Muscle of back (tissue), 13 donors: ENCODE measurements at places on chromosomes 4 and X.

- peak; percentile 64 for DNase-seq
These were observed 106.8 kb upstream of the NKX1-1 start for GRCh38 chr4:1512738-1513660.

DNA sequence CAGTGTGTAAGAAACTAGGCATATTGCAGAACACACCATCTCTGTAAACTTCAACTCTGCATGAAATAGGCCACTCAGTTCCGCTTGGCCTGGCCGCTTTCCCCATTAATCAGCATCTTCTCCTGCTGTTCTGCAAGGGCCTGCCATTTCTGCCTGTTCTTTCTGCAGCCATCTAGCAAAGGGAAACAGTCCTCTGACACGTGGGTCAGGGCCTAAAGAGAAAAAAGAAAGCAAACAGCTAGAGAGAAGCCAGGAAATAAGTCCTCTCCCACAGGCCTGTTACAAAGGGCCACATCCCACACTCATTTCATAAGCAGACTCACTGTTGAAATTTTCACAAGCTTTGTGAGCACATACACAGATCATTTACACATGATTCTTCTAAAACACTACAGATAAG, 130.1 kb downstream of the PDE5A start:
- DNase-seq = no peak

DNA sequence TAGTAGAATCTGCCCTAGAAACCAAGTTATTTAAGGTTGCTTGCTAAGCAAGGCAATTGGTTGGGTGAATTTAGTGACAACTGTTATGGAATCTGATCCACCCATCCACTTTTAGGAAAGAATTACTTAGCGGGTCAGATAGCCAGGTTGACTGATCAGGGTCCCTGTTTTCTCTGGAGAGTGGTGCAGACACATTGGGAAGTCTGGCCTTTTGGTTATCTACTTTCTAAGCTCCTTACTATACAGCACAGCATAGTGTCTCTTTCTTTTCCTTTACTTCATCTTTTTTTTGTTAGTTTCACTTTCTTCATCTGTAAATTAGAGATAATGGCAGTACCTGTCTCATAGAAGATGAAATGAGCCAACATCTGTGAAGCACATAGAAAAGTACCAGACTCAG, 7.4 kb downstream of the HERC3 start:
- no peak for DNase-seq

GRCh38 chrX:151985955-151986354, 11.5 kb upstream of the GABRE start:
- no peak for DNase-seq

GRCh38 chrX:15946783-15947580, 92.4 kb upstream of the AP1S2 start:
- no peak for DNase-seq

DNA sequence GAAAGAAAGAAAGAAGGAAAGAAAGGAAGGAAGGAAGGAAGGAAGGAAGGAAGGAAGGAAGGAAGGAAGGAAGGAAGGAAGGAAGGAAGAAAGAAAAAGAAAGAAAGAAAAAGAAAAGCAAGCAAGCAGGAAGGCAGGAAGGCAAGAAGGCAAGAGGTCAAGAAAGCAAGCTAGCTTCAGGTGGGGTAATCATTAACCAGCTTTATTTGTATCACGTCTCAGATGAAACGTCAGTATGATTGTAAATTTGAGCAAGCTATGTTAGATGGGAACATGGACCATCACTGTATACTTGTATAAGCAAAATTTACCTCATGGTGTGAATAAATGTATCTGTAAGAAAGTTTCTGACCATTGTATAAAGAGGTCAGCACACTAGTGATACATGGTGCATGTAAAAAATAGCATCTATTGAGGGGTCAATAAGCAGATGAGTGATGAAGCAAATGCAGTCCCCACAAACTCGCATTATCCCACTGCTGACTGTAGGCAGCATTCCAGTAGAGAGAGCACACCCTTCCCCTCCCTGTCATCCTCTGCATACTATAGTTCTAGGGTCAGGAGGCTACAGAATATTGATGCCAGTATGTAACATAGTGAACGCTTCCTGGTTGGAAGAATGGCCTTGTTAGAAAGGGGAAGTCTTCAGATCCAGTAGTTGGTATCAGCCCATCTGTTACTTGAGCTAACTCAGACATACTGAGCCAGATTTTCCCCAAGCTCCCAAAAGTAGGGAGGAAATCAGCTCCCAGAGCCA, 16.5 kb upstream of the KLHL34 start:
- DNase-seq = no peak

- DNase-seq = no peak
These were observed 2123.1 kb upstream of the TENM3 start for GRCh38 chr4:180120068-180120467.

DNA sequence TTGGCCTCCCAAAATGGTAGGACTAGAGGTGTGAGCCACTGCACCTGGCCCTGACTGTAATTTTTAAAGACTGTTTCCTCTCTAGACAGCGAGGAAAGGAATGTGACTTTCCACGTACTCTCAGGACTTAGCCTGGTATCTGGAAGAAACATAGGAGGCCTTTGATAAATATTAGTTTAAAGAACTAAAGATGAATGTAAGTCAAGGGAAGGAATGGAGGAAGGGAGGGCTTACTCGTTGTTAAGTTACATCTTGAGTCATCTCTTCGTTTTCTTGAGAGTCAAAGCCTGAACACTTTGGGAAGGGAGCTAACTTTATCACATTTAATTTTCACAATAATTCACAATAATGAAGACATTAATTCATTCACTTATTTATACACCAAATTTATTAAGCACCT, 7.2 kb upstream of the LNX1 start:
- DNase-seq = no peak

DNA sequence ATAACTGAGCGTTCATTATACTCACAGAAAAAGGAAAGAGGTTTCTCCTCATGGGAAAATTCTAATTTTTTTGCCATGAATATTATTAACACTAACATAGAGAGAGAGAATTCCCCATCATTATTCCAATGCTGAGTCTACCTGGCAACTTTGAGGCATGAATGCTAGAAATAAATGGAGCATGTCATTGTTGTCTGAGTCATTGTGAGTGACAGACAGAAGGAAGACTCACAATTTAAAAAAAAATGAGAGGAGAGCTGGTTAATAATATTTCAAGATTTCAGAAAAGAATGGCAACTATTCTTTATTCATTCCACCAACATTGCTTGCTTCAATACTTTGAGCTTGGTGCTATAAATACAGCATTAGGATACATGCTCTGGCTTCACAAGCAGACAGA, 170.4 kb upstream of the HS3ST1 start:
- no peak for DNase-seq

GRCh38 chr4:184897895-184898294, 72.1 kb upstream of the ACSL1 start:
- DNase-seq = no peak

- DNase-seq = no peak
These were observed 6.9 kb downstream of the SORCS2 start for GRCh38 chr4:7199129-7199725.

DNA sequence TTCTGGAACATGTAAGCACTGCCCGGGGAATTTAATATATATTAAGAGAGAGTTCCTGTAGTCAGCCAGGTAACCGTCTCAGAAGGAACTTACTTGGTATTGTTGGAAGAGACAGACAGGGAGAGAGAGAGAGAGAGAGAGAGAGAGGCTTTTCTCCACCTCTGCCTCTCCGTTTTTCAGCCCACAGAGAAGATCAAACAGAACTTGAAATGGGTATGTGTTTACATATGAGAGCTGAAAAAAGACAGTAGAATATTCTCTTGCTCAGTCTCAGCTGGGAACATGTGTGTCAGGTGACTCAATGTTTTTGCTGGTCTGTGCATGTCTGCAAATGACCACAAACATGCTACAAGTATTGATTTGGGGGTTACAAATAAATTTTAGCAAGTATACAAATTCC, 81.9 kb downstream of the MAGED1 start:
- no peak for DNase-seq

DNA sequence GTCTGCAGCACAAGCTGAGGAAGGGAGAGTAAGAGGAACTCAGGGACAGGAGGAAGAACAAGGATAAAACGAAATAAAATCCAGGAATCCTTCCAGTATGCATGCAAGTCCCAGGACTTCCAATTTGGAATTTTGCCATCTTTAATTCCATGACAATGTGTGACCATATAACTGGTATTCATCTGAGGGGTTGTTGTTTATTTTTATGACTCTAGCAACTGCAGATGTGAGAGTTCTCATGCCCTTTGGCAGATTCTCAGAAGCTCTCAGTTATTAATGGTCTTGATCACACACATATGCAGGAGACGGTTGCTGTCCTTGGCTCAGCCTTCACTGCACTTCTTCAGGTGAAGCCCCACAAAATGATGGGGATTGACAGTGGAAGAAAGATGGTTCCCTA, 148.2 kb downstream of the SMIM20 start:
- peak; percentile 85 for DNase-seq

DNA sequence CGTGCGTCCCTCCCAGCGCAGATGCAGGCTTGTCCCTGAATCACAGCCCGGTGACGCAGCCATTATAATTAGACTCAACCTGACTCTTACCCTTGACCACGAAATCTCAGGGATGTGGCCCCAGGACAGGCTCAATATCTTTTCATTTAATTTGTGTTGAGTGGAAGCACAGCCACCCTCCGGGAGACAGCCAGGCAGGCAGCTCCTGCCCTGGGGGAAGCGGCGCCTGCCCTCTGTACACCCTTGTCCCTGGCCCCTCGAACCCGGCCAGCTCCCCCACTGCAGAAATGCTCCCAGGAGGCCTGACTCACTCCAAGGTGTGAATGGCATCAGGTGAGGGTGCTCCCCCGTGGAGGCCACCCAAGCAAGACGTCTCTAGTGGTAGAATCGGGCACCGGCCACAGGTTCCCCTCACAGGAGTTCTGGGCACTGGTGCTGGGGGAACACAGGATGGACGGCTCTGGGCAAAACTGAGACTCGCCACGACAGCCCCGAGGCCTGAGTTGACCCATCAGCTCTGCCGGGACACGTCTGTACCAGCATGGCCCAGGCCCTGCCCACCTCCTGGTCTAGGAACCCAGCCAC, 2.7 kb downstream of the CPLX1 start:
- no peak for DNase-seq

DNA sequence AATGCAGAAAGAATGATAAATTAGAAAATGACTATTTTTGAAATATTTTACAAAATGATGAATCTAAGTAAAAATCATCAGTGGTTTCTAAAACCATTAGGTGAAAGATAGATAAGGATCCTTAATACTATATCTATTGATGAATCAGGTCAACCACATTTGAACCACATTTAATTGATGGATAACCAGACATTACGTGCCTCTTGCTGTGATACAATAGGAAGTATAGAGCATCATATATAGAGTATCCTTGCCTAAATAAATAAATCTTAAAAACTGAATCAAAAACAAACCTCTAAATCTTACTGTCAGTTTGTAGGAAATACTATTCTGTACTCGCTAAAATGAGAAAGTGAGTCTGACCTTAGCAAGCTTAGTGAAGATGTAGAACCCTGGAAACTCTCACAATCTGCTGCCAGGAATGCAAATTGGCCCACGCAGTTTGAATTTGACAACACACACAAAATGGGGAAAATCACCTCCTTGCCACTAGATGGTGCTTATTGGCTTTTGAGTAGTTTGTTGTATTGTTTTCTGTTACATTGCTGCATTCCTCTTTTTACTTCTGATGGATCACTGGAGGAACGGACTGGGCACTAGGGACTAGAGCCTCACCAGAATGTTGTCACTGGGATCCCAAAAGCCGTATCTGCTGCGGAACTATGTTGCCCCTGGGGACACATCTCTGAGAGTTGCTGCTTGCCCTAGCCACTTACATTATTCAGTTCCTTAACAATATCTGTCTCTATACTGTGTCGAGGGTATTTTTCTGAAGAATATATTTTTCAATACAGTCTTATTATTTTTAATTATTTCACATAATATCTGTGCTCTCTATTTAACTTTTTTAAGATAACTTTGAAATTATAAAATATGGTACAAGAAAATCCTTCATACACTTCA, 25.4 kb upstream of the SLAIN2 start:
- peak; percentile 62 for DNase-seq

GRCh38 chr4:85734424-85734831, 259.5 kb downstream of the ARHGAP24 start:
- no peak for DNase-seq

DNA sequence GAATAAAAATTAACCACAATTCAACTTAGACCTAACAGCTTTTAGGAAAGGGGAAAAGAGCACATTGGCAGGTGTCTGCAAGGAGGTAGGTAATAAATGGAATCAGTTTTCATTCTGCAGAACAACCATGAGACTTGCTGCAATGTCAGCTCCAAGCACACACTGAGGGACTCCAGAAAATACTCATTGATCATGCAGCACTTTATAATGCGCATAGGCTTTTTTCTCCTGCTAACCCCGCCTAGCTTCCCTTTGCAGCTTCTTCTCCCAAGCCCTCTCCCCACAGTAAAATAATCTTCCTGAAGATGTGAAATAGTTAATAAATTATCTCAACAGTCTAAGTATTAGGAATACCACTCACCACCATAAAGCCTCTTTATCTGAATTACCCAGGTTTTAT, 36.9 kb downstream of the ANKRD17 start:
- DNase-seq = peak; percentile 19

- DNase-seq = peak; percentile 4
These were observed 2.3 kb upstream of the METTL14 start for GRCh38 chr4:118682928-118683327.

- DNase-seq = no peak
These were observed 2.7 kb downstream of the TNIP2 start for GRCh38 chr4:2753436-2753835.

DNA sequence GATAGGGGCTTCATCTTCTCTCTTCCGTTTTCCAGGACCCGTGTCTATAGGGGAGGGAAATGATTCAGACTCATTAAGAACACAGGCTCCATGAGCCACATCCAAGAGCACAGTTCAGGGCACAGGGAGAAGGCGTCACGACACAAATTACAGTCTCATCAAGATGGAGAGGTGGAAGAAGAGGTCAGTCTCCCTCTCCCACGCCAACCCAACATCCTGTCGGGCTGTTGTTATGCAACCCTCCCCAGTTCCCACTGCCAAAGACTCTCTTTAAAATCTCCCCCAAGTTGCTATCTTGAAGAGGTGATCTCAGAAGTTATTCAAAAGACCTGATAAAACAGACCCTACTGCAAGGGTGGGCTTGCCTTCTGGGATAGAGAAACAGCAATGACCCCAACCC, 12.6 kb downstream of the ZMYM3 start:
- no peak for DNase-seq

GRCh38 chrX:56764975-56765791, 36.1 kb downstream of the NBDY start:
- peak; percentile 5 for DNase-seq

- no peak for DNase-seq
These were observed 1495.5 kb downstream of the PCDH18 start for GRCh38 chr4:136036744-136037143.

GRCh38 chr4:26916195-26916594, 55.6 kb downstream of the STIM2 start:
- DNase-seq = peak; percentile 40

GRCh38 chr4:52659722-52660261, 691 bp upstream of the USP46 start:
- peak; percentile 24 for DNase-seq

GRCh38 chrX:32591589-32591988, 619.8 kb downstream of the DMD start:
- no peak for DNase-seq
